ENCODE measurements at places on chromosomes 5 and 9. TPM values are rescaled to one million over a fixed set of nuclear protein-coding genes. Genes with fewer than 3 reads are reported as not detected.

DNA sequence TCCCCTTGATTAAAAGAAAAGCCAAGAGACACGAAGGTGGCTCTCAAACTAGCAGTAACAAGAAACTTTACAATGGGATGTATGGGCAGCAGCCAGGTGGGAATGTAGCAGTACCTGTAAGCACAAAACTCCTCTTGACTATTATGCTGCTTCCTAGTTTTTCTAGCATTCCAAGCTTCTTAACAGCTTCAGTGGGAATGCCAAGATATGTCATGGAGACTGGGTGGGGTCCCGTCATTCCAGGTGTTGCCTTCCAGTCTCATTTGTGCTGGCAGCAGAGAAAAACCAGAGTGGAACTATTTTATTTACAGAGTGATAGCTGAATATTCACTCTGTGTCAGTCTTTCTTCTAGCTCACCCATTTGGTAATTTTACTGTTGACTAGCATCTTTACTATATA, 236.6 kb downstream of the ARL15 start:
- DNase-seq, result no peak

- DNase-seq, result no peak
These were observed 70.1 kb downstream of the CWC27 start for GRCh38 chr5:64838803-64839202.

GRCh38 chr9:96674906-96675538, 19.9 kb upstream of the PRXL2C start:
- no peak for DNase-seq

Gene HEMGN
- 0.63 TPM for total RNA-seq

- no peak for DNase-seq
These were observed 36.8 kb upstream of the TEX48 start for GRCh38 chr9:114718801-114719221.

Gene NTRK2
- 30.1 TPM for total RNA-seq

DNA sequence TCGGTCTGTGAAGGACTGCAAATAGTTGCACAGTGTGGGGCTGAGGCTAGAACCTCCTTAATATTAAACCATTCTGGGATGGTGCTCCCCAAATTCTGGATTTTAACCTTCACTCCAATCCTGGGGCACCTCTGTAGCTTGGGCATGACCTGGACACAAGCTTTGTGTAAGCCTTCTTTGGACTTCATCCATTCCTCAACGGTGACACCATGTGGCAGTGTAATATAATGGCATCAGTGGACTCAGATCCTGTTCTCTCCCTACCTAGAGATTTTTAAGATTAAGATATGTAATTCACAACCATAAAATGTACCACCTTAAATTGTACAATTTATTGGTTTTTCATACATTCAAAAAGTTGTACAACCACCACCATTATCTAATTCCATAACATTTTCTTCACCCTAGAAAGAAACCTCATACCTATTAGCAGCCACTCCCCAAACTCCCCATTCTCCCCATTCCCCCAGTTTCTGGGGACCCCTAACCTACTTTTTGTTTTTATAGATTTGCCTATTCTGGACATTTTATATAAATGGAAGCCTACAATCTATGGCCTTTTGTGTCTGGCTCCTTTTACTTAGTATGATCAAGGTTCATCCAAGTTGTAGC, 4.8 kb upstream of the PLGRKT start:
- no peak for DNase-seq

DNA sequence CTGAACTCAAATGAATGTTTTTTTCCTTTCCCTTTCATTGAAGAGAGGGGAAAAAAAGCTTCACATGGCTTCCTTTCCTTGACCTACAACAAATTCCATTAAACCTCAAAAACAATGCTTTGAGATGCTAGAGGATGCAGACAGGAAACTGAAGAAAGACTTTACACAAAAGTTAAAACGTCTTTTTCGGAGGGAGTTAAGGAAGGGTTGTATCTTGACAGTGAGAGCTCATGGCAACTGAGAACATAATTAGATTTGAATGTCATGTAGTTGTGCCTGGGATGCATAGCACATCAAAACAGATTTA, 66.4 kb downstream of the EBF1 start:
- no peak for DNase-seq

- no peak for DNase-seq
These were observed 304.9 kb downstream of the TMEM167A start for GRCh38 chr5:82772281-82772680.

Gene WDR70
- 8.2 TPM for total RNA-seq

Gene PCDHGA11
- 4.5 TPM for total RNA-seq

DNA sequence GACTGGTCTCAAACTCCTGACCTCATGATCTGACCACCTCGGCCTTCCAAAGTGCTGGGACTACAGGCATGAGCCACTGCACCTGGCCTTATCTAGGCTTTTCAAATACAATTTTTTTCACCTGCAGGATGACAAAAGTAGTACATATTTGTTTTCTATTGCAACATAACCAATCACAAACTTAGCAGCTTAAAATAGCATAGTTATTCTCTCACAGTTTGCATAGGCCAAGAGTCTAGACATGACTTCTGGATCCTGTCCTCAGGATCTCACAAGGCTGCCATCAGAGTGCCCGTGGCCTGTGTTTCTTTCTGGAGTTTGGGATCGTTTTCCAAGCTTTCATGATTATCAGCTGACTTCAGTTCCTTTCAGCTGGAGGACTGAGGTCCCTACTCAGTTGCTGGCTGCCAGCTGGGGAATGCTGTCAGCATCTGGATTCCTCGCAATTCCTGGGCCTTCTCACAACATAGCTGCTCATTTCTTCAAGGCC, 348.9 kb downstream of the ARHGEF28 start:
- no peak for DNase-seq

Gene IRX4
- total RNA-seq, result not detected

DNA sequence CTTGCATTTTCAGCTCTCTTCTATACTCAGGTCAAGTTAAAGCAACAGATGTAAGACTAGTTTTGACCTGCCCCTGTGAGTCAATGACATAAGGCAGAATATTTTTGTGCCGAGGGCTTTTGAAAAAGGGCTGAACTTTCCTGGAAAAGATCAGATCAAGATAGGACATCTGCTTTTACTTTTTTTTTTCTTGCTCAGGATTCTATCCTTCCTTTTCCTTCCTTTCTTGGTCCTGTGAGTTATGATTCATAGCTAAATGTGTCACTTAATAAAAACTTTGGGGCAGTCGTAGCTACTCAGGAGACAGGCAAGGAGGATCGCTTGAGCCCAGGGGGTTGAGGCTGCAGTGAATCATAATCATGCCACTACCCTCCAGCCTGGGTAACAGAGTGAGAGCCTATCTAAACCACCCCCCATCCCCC, 84.3 kb upstream of the BRINP1 start:
- DNase-seq, result no peak

GRCh38 chr9:105191508-105192121, 52.8 kb upstream of the SLC44A1 start:
- no peak for DNase-seq

GRCh38 chr5:10801931-10802666, 41.1 kb upstream of the DAP start:
- DNase-seq, result no peak

DNA sequence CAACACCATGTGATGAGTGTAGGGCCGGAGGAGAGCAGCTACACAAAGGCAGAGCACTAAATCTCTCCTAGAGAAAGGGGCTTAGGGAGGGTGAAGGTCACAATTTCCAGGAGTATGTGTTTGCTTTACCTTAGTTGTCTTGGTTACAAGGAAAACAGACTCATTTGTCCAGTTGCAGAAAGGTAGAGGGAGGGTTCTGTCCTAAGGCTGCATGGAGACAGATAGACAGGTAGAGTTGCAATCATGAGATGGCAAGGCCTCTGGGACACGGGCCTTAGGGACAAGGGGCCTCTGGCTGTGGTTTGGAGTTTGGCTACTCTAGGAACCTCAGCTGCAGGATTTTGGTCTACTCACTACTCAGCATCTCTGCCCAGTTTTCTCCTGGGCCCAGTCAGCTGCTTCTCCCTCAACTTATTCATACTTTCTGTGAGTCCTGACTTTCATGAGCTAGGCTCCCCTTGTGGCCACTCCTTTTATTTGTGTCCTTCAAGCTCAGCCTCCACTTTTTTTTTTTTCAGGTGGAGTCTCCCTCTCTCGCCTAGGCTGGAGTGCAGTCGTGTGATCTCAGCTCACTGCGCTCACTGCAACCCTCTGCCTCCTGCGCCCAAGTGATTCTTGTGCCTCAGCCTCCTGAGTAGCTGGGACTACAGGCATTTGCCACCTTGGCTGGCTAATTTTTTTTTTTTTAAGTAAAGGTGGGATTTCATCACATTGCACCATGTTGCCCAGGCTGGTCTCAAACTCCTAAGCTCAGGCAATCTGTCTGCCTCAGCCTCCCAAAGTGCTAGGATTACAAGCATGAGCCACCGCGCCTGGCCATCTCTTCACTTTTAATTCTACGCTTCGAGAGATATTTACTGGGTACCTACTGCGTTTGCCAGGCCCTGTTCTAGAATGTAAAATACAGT, 76.6 kb downstream of the PTPDC1 start:
- no peak for DNase-seq

- no peak for DNase-seq
These were observed 28.0 kb upstream of the FCN1 start for GRCh38 chr9:134945509-134946275.

Gene SLC6A7
- total RNA-seq, result not detected

Gene NR5A1
- total RNA-seq, result not detected

- DNase-seq, result no peak
These were observed 130.0 kb downstream of the ENC1 start for GRCh38 chr5:74510476-74511075.

Gene AQP3
- 14.3 TPM for total RNA-seq

GRCh38 chr9:94182532-94182931, 76.6 kb upstream of the ZNF169 start:
- no peak for DNase-seq

DNA sequence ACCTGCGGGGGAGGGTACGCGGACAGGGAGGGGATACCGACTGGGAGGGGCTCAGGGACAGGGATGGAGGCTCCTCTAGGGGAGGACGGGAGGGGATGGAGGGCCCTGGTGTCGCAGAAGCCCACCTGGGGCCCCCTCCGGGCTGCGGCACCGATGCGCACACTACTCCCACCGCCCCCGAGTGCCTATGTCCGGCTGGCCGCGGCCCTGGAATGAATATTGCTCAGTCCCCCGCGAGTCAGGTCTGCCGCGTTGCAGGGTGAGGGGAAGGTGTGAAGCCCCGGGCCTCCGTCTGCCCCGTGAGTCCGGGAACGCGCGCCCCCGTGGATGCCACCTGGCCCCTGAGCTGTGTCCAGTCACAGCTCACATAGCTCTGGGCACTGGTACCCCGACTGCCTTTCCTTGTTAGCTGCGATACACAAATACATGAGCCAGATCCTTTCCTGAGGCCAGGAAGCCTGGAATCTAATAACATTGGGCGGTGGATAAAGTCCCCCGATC, 44.5 kb upstream of the PRSS3 start:
- DNase-seq, result no peak

Gene TAF11L11
- total RNA-seq, result not detected

Gene CCDC152
- total RNA-seq, result 0.89 TPM

DNA sequence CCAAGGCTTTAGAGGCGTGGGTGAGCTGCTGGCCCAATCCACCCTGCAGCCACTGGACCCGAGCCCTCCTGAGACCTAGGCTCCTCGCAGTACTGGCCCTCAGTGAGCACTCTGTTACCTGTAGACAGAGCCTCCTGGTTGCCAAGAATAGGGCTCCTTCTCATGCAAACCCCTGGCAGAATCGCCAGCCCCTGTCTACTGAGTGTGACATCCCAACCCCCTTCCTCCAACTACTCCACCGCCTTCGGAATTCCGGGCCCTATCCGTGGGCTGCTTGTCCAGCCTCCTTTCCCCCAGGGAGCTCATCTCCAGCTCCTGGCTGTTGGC, 23.8 kb upstream of the COL5A1 start:
- no peak for DNase-seq

DNA sequence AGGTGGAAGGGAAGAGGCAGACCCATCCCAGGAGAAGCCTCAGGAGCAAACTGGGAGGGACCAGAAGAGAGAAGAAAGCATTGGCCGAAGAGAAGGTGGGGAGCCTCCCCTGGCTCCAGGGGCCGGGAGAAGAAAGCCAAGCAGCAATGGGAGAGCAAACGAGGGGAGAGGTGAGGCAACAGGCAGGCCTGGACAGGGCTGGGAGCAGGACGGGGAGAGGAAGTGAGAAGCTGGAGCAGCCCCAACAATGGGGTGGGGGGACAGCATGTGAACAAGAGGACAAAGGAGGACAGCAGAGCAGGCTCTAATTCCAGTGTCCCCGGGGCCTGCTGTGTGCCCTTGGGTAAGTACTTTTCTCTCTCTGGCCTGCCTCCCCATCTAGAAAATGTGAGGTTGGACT, 115.3 kb downstream of the PSD2 start:
- DNase-seq, result peak; percentile 42

Gene NME5
- 1.0 TPM for total RNA-seq

- no peak for DNase-seq
These were observed 25.8 kb downstream of the KLHL3 start for GRCh38 chr5:137710086-137710485.

Gene ORM2
- not detected for total RNA-seq

Gene NIPAL4
- total RNA-seq, result not detected

GRCh38 chr5:37715361-37715760, 124.5 kb downstream of the GDNF start:
- DNase-seq, result no peak

GRCh38 chr9:18002718-18003438, 424.0 kb downstream of the SH3GL2 start:
- DNase-seq, result no peak

Gene LHX3
- 0.16 TPM for total RNA-seq

Gene CLK4
- total RNA-seq, result 17.3 TPM

Gene PCDHGB2
- 6.7 TPM for total RNA-seq

Gene FCHO2
- 12.1 TPM for total RNA-seq

GRCh38 chr9:22134390-22134789, 125.3 kb upstream of the CDKN2B start:
- no peak for DNase-seq

DNA sequence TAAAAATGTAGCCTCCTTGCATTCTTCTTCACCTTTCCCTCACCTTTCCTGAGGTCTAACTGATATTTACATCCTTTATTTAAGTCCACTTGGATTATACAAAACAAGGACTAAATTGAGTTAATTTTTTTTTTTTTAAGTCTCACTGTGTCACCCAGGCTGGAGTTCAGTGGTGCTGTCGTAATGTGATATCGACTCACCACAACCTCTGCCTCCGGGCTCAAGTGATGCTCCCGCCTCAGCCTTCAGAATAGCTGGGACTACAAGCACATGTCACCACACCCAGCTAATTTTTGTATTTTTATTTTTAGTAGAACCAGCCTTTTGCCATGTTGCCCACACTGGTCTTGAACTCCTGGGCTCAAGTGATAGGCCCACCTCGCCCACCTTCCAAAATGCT, 195.3 kb downstream of the BNC2 start:
- no peak for DNase-seq

DNA sequence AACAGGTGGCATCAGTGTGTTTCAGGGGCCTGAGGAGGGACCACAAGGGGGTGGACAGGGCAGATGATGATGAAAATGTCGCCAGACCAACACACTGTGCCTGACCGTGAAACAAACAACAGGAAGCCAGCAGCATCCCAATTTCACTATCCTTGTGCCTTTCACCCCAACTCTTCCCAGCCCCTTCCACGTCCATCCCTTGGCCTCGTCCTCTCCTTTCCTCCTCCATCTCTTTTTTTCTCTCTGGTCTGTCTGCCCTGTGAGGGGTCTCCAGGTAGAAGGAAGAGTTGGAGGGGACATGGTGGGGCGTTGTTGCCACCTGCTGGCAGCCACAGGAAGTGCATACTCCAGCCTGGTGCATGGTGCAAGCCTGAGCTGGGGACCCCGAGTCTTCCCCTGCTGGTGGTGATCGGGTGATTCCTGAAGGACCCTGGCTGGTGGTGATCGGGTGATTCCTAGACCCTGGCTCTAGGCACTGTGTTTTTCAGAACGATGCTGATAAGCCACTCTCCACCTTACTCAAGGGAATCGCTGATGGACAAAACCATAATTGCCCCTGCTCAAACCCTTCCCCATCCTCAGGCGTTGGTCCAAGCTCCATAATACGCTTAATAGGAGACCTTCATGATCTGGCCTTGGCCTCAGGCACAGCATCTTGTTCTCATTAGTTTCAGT, 21.7 kb upstream of the NSD1 start:
- DNase-seq, result no peak
